Activated CD4-positive, alpha-beta T cell treated with anti-CD3 and anti-CD28 coated beads, Interleukin-2, amount 50 U/mL, for 1 hour (primary cell): ENCODE measurements at places on chromosomes 11 and 22.

DNA sequence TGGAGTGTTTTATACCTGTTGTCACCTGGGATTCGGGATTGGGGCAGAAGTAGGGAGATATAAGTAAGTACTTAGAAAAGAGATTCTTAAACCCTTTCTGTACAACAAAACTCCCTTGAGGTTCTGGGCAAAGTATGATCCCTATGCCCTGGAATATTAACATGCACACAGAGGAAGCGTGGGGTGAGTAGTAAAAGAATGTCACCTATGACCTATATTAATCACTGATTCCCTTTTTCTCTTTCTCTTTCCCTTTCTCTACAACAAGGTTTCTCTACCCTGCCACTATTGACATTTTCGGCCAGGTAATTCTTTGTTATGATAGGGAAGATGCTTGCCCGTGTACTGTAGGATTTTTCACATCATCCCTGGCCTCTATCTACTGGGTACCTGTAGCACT lies 209.7 kb upstream of the PLET1 start:
- DNase-seq: no peak

DNA sequence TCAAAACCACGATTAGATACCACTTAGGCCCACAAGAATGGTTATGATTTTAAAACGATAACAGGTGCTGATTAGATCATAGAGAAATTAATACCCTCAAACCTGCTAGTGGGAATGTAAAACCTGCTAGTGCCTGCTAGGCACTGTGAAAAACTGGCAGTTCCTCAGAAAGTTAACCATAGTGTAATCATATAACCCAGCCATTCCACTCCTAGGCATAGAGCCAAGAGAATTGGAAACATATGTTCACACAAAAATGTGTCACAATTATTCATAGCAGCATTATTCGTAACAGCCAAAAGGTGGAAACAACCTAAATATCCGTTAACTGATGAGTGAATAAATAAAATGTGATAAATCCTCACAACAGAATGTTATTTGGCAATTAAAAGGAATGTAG lies 122.2 kb upstream of the SYN3 start:
- DNase-seq: no peak

GRCh38 chr22:37010976-37011375 lies 8.3 kb downstream of the TST start:
- no peak for DNase-seq

- no peak for DNase-seq
These were observed 480 bp upstream of the MTMR2 start for GRCh38 chr11:95924414-95924760.

GRCh38 chr11:117837791-117838190 lies 13.2 kb upstream of the FXYD2 start:
- DNase-seq: no peak

GRCh38 chr11:107996006-107996776 lies 12.5 kb upstream of the CUL5 start:
- DNase-seq: no peak

GRCh38 chr11:26584818-26585217 lies 12.8 kb upstream of the MUC15 start:
- DNase-seq: no peak

DNA sequence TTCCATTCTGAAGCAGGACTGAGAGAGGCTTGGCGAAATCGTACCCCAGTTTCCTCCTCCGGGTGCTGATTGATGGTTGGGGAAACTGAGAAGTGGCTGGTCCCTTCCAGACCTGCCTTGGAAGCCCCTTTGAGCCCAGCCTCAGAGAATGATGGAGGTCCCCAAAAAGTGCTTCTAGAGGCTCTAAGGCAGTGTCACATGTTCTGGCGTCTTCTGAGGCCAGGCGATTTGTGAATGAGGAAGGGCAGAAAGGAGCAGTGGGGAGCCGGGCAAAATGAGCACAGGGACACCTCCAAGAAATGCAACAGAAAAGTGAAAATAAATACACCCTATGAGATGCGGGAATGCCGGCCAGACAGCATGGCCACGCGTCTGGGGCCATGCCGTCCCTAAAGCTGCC lies 1.0 kb upstream of the LIF start:
- DNase-seq: no peak

GRCh38 chr11:13966013-13966412 lies 3.5 kb downstream of the SPON1 start:
- no peak for DNase-seq

- DNase-seq: no peak
These were observed 75.2 kb downstream of the TEAD1 start for GRCh38 chr11:12749442-12749841.

GRCh38 chr11:34899633-34900016 lies 16.6 kb downstream of the APIP start:
- no peak for DNase-seq

- DNase-seq: no peak
These were observed 47.7 kb downstream of the OTOG start for GRCh38 chr11:17594686-17595192.

DNA sequence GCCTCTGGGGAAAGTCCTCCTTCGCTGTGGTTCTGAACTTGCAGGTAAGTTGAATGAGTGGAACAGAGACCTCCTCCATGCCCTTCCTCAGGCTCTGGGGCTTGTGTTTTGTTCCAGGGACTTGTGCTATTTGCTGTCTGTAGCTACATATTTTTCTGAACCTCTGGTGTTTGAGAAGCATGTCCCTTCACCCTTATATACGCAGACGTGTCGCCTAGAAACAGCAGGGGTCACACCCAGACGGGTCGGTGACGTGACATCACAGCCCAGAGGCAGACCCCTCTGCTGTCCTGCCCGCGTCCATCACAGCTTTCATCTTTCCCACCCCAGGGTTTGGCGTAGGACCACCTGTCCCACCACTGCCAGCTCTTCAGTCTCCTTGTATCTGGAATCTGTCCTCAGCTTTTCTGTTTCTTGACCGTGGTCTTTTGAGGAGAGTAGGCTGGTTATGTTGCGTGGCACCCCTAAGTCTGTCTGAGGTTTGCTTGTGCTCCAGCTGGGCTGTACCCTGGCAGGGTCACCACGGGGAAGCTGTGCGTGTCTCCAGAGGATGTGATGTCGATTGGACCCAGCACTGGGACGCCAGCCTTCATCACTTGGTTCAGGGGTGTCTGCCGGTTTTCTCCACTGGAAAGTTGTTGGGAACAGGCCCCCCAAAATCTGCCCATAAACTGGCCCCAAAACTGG lies 13.4 kb upstream of the MUC5B start:
- no peak for DNase-seq

- DNase-seq: no peak
These were observed 789.4 kb upstream of the KIRREL3 start for GRCh38 chr11:127789927-127790326.

- DNase-seq: peak; percentile 23
These were observed 592 bp upstream of the CTSC start for GRCh38 chr11:88337987-88338668.

- no peak for DNase-seq
These were observed 1.8 kb downstream of the MTA2 start for GRCh38 chr11:62599901-62600300.

GRCh38 chr22:26679003-26679629 lies 21.7 kb downstream of the MIAT start:
- DNase-seq: peak; percentile 67

DNA sequence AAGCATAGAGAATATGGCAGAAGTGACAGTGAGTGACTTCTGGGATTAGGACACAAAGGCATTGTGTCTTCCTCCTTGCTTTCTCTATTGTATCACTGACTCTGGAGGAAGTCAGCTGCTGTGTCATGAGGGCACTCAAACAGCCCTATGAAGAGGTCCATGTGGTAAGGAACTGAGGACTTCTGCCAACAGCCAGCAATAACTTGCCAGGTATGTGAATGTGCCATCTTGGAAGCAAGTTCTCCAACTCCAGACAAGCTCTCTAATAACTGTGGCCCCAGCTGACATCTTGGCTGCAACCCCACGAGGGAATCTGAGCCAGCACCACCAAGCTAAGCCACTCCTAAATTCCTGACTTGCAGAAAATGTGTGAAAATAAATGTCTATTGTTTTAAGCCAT lies 83.6 kb upstream of the ZBED5 start:
- no peak for DNase-seq

DNA sequence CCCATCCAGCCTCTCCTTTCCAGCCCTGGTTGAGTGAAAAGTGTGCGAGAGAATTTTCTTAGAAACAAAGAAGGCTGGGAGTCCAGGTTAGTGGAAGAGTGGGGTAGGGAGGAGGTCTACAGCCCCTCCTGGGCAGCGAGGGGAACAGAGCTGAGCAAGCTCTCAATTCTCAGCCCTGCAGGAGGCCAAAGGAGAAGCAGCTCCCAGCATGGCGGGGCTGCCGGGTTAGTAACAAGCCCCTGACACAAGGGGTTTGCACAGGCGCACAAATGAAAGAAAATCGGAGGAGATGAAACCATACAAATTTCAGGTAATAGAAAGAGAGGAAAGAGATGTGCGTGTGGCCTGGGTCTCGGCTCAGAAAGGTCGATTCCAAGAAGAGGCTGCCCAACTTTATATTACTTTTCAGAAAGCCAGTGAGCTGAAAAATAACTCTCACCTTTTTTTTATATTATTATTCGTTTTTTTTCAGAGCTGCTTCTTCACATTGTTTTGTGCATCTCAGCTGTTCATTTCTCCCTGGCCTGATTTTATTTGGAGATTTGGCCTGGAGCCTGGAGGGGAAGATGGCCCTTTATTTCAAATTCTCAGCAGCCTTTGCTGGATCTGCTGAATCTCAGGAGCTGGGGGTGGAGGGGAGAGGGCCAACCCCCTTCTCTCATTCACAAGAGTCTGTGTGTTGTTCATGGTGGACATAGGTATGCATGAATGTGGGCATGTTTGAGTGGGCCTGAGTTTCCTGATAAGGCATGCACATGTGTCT lies 583.2 kb downstream of the BUD13 start:
- DNase-seq: no peak

DNA sequence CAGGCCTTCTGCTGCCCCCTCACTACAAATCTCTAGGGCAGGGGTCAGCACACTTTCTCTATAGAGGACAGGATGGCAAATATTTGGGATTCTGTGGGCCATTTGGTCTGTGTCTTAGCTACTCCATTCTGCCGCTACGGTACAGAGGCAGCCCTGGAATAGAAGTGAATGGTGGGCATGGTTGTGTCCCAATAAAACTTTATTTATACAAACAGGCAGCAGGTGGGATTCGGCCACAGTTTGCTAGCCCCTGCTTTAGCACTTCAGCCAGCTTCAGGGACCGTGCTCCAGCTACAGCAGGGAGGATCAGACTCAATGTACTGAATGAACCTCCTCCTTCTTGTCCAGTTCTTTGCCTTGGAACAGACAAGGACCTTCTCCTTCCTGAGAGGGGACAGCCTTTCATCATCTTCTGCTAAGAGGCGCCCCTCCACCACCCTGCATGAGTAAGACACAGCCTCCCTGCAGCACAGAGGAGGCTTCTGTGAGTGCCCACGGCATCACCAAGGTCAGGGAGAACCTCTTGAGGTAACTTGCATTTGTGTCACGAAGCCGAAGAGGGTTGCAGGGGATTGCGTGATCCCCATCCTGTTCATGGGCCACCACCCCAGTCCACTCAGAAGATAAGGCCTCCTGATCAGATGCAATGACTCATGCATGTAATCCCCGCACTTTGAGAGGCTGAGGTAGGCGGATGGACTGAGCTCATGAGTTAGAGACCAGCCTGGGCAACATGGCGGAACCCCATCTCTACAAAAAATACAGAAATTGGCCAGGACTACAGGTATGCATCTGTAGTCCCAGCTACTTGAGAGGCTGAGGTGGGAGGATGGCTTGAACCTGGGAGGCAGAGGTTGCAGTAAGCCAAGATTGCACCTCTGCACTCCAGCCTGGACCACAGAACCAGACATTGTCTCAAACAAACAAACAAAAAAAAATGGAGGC lies 4.6 kb downstream of the C11orf24 start:
- no peak for DNase-seq

DNA sequence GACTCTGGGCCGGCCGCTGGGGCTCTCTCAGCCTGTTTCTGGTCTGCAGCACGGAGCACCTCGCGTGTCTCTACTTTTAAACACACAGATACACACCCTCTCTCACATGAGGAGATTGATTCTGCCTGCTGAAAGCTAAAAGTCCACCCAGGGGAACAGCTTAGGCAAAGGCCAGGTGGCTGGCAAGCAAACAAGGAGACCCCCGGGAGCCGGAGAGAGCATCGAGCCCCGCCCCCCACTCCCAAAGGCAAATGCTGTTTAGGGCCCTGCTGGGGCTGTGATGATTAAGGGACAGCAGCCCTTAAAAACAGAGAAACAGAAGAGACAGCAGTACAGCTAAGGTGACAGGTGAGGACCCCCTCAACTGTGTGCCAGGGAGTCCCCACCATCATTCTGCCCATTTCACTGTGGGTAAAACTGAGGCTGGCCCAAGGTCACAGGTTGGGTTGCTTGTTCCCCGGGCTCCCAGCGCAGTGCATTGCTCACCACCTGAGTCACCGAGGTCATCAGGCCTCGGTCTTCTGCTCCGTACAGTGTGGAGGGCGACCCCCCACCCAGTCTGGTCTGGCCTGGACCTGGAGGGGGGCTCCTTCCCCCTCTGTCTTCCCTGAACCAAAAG lies 6.8 kb downstream of the CABP7 start:
- no peak for DNase-seq

DNA sequence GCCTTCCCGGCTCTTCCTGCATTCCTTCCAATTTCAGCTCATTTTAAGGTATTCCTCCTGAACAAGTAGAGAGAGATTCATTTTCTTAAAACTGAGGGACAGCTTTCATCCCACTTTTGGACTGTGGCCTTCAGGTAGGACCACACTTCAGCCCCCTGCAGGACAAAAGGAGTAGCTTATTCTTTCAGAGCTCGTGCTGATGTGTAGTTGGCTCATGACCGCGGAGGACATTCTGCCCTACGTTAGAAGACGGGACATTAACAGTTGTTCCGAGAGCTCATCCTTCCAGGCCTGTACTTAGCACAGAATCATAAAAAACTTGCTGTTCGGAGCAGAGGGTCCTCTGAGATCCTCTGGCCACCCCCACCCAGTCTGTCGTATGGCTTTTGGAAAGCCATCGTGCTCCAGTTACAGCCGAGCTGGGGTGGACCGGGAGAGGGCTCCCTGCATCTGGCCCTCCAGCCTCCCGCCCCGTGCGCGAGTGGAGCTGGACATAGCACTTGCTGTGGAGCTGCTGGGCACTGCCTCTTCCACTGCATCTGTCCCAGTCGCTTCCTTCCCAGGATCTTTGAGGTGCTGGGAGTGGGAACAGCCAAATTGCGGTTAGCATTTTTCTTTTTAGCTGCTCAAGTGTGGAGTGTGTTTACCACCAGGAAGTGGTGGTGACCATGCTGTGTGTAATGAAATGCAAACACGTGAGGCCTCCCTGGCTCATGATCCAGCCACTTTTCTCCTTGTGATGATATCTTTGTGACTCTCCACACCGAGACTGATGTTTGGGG lies 250.3 kb downstream of the TBC1D22A start:
- DNase-seq: no peak

GRCh38 chr22:45689211-45689610 lies 17.6 kb downstream of the ATXN10 start:
- no peak for DNase-seq

- no peak for DNase-seq
These were observed 20.7 kb upstream of the CECR2 start for GRCh38 chr22:17348464-17349103.

DNA sequence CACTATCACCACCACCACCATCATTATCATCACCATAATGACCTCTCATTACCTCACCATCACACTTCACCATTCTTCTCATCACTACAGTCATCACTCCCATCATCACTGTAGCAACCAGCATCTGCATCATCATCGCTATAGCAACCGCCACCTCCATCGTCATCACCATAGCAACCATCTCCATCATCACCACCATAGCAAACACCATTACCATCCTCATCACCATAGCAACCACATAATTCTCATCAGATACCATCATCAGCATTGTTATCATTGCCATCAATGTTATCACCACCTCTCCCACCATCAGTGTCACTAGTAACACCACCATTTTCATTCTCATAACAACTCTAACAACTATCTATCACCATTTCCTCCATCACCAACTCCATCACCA lies 23.1 kb upstream of the CD82 start:
- no peak for DNase-seq

GRCh38 chr11:44979543-44980399 lies 29.1 kb upstream of the TP53I11 start:
- no peak for DNase-seq
